ENCODE measurements at places on chromosomes 6 and 20. TPM values are rescaled to one million over a fixed set of nuclear protein-coding genes. Genes with fewer than 3 reads are reported as not detected.

DNA sequence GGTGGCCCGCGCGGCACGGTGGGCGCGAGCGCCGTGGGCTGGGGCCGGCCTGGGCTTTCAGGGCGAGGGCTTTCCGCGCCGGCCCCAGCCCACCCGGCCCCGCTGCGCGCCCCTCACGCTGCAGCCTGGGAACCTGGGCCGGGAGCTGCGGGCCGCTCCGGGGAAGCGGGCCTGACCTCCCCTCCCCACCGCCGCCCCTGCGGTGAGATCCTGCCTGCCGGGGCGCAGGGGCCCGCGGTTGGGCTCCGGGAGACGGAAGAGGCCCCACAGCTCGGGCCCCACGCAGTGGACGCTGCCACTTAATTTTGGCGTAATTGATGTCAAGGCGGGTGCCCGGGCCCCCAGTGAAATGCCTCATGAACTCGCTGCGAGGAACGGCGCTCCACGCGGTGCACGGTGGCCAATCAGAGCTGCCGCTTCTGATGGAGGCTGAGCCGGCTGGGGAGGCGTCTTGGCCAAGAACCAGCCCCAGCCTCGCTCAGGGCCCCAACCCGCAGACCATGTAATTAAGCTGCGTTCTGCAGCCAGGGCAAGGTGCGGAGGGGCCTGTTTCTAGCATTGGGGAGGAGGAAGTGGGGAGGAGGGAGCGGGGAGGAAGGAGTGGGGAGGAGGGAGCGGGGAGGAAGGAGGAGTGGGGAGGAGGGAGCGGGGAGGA, 96.1 kb upstream of the BHLHE23 start:
- DNase-seq: peak; percentile 35

- peak; percentile 67 for DNase-seq
Observed at GRCh38 chr6:80540700-80541099, 434.2 kb downstream of the BCKDHB start.

DNA sequence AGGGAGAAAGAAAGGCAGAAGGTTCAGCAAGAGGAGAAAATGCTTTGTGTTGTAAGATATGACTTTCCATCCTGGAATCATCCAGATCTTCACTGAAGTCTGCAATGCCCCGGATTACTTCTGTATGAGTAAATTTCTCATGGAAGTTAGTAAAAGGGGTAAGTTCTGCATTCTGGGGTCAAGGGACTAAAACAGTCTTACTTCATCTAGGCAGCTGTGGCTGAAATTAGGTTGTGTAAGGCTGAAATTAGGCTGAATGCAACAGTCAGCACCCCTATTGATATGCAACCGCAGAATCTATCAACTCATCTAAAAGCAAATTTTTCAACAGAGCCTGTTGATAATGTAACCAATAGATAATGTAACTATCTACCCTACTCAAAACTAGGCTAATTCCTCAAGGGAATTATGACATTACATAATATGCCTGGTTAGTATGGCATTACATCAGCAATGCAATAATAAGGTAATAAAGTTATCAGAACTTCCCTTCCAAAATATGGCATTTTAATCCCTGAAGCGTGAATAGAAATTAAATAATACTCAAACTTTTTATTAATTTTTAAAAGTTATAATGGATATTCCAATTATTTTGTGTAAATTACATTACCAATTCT, 671.7 kb upstream of the CITED2 start:
- no peak for DNase-seq

DNA sequence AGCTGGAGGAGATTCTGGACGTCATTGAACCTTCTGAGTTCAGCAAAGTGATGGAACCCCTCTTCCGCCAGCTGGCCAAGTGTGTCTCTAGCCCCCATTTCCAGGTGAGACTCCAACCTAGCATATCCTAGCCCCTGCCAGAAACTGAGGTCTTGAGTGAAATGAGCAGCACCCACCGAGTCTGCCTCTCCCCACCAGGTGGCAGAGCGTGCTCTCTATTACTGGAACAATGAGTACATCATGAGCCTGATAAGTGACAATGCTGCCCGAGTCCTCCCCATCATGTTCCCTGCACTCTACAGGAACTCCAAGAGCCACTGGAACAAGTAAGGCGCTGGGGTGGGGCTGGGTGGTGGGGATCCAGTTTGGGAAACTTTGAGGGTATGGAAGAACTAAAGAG, 4.6 kb downstream of the MEA1 start:
- DNase-seq: peak; percentile 58

- DNase-seq: no peak
Observed at GRCh38 chr6:125262016-125263013, 39.5 kb downstream of the HDDC2 start.

- DNase-seq: peak; percentile 79
Observed at GRCh38 chr20:1775117-1775516, 117.5 kb upstream of the SIRPG start.

DNA sequence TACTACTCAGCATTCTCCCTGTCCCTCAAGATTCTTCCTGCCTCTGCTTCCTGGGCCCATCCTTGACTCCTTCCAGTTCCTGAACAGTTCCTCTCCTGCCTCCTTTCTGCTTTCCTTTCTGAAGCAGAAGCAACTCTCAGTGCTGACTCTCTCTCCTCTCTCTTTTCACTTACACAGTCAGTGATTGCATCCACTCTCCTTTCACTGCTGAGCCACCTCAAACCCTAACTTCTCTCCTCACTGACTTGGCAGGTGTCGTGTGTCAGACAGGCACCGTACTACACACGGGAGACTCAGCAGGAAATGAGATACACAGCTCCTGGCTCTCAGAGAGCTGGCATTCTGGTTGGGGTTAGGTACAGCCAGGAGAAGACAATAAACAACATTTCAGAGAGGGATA, 5.6 kb downstream of the ABHD16A start:
- no peak for DNase-seq

GRCh38 chr6:118659513-118660217, 8.3 kb upstream of the CEP85L start:
- DNase-seq: no peak

DNA sequence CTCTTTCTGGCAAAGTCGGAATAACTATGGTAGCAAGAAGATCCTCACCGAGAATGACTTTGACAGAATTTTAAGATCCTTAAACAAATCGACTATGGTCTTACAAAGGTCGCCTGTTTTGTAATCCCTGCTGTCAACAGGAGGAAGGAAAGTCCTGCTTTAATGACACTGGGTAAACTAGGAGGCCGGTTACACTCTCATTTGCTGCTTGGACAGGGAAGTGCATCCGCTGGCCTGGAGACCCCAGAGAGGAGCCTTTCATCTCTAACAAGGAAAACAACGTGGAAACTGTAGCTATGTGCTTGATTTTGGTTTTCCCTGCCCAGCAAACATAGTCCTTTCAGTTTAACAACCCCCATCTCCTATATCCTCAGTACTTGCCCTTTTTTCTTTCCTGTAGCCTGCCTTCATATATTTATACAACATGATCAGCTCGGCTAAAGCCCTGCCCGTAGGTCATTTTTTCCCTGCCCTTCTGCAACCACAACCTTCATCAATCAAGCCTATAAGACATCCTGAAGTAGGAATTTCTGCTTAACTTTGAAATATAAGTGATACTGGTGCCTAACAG, 97.2 kb upstream of the RIN2 start:
- DNase-seq: no peak

- DNase-seq: no peak
Observed at GRCh38 chr6:3919130-3919628, 70.0 kb downstream of the FAM50B start.

- DNase-seq: peak; percentile 73
Observed at GRCh38 chr6:119110601-119111548, 32.4 kb upstream of the FAM184A start.

GRCh38 chr6:124002377-124003081, 198.9 kb downstream of the NKAIN2 start:
- DNase-seq: no peak

DNA sequence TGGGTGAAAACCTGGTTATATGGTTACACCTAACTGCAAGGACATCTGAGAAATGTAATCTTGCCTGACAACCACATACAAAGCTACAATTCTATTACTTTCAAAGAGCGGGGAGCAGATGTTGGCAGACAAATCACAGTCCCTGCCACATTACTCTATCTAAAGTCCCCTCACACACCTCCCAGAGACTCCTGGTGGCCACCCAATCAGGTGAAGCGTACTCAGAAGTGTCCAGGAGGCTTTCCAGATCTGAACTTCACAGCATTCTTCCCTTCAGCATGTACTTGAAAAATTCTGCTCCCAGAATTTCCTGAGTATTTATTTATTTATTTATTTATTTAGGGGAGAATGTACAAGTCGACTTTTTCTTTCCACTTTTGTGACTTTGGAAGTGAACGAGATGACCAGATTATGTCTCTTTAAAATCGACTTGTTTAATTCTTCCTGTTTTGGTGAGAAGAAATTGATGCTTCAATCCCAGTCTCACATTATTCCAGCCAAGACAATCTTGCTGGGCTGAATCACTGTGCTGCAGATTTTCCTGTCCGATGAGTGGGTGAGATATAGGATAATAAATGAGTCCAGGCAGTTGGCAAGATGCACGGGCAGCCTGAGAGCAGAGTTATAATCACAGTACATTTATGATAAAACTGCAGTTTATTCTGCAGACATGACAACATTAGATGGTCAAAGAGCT, 46.9 kb upstream of the POPDC3 start:
- no peak for DNase-seq

DNA sequence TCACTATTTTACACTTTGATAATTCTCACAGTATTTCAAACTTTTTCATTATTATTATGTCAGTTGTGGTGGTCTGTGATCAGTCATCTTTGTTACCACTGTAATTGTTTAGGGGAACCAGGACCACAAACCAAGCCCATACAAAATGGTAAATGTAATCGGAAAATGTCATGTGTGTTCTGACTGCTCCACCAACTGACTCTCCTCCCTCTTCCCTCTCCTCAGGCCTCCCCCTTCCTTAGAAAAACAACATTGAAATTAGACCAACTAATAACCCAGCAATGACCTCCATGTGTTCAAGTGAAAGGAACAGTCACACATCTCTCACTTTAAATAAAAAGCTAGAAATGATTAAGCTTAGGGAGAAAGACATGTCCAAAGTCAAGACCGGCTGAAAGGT, 63.8 kb downstream of the GMDS start:
- no peak for DNase-seq

GRCh38 chr6:25301362-25301761, 22.2 kb downstream of the CARMIL1 start:
- DNase-seq: no peak

DNA sequence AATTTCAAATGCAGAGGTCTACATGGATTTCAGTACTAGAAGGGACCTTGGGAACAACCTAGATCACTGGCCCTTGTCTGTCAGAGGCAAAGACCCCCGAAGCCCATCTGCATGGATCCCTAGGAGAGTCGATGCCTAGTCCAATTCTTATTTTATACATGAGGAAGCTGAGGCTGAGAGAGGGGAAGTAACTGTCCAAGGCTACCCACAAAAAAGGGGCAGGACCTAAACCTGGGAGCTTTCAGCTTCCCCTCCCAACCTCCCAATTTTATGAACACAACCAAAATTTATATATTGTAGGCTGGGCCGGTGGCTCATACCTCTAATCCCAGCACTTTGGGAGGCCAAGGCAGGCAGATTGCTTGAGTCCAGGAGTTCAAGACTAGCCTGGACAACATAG, 73.2 kb downstream of the TRERF1 start:
- DNase-seq: no peak

GRCh38 chr6:68400396-68400795, 234.7 kb upstream of the ADGRB3 start:
- no peak for DNase-seq

- no peak for DNase-seq
Observed at GRCh38 chr6:158552796-158553138, 7.1 kb upstream of the TMEM181 start.

DNA sequence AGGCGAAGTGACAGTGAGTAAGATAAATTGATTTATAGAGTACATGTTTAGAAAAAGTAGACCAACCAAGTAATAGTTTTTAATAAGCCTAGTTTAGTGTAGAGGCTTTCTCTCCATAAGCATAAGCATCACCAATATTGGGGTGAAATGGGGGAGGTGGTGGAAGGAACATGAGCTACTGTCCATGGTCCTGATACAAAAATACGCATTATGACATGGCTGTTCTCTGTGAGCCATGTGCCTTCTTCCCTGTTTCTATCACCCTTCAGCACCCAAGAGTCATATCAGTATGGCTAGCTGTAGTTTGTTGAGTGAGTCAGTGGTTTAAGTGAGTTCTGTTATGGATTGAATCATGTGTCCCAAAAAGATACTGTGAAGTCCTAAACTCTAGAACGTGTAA, 150.8 kb downstream of the EDN1 start:
- DNase-seq: peak; percentile 18

GRCh38 chr20:13355941-13356486, 134.9 kb downstream of the ISM1 start:
- DNase-seq: no peak

DNA sequence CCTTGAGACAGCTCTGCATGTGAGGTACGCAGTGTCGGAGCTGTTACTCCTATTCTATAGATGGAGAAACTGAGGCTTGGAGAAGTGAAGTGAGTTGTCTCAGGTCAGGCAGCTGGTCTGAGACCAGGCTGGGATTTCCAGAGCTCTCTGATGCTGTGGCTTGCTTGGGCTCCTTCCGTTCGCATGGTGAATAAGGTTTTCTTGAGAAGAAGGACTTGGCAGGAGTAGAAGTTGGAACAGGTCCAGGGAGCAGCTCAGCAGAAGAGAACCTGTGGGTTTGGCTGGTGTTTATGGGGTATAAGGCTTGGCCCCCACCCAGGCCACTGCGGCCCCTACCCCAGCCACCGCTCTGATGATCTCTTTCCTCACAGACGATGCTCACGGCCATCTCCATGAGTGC, 7.4 kb downstream of the SLC12A5 start:
- no peak for DNase-seq

GRCh38 chr6:170209354-170210025, 81.4 kb downstream of the DLL1 start:
- no peak for DNase-seq

- no peak for DNase-seq
Observed at GRCh38 chr6:134593442-134593841, 275.5 kb upstream of the SGK1 start.

DNA sequence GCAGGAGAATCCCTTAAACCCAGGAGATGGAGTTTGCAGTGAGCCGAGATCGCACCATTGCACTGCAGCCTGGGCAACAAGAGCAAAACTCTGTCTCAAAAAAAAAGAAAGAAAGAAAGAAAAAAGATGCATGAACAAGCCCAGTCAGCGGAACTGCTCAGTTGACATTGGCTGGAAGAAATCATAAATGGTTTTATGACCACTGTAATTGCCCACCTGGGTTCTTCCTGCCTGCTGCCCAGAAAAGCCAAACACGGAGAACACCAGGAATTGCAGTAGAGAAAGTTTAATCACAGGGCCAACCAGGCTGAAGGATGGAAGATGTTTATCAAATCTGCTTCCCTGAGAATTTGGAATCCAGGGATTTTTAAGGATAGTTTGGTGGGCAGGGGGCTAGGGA, 22.7 kb downstream of the BAK1 start:
- no peak for DNase-seq

TMEM74B gene
- 18.4 TPM for total RNA-seq

CST3 gene
- 331 TPM for total RNA-seq

SRMS gene
- total RNA-seq: 0.63 TPM

SNAP91 gene
- not detected for total RNA-seq

TBX18 gene
- total RNA-seq: not detected

RIMS4 gene
- total RNA-seq: 0.04 TPM

OOEP gene
- total RNA-seq: not detected

PCED1A gene
- 29.8 TPM for total RNA-seq

PAQR8 gene
- 0.44 TPM for total RNA-seq

CTCFL gene
- total RNA-seq: not detected

PCK1 gene
- total RNA-seq: not detected
